ENCODE measurements at places on chromosomes 1 and 21. TPM values are rescaled to one million over a fixed set of nuclear protein-coding genes. Genes with fewer than 3 reads are reported as not detected.
A peak's percentile ranks its signal among the peaks of the same experiment; 100 is the strongest.

- no peaks in the 10 kb centered on the region for H3K27me3 ChIP-seq
- no peak overlapping the region for H3K4me3 ChIP-seq
- DNase-seq, result no peak
- no peak overlapping the region for H3K27ac ChIP-seq
- peaks cover 3% of the 10 kb centered on the region for H3K36me3 ChIP-seq
Measured at GRCh38 chr1:182164273-182164672, 102.8 kb upstream of the ZNF648 start.

- no peak overlapping the region for H3K4me3 ChIP-seq
- DNase-seq, result no peak
- H3K27ac ChIP-seq, result no peak overlapping the region
- no peaks in the 10 kb centered on the region for H3K4me1 ChIP-seq
- no peaks in the 10 kb centered on the region for H3K36me3 ChIP-seq
- no peaks in the 10 kb centered on the region for H3K27me3 ChIP-seq
Measured at GRCh38 chr1:205976708-205977401, 26.3 kb downstream of the RAB7B start.

DNA sequence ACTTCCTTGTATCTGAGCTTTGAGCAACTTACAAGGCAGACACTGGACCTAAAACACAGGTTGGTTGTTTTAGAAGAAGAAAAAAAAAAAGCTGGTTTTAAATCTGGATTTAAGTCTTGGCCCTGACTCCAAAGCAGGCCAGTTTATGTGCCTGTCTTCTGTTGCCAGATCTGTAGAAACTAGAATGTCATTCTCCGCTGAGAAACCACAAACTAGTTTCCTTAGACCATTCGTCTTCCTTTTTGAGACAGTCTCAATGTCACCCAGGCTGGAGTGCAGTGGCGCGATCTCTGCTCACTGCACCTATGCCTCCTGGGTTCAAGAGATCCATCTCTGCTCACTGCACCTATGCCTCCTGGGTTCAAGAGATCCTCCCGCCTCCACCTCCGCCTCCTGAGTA lies 33.9 kb downstream of the APP start:
- peak overlapping the region; percentile 49 for H3K4me3 ChIP-seq
- H3K4me1 ChIP-seq, result peaks cover 14% of the 10 kb centered on the region
- peak; percentile 8 for DNase-seq
- H3K27me3 ChIP-seq, result no peaks in the 10 kb centered on the region

- H3K27me3 ChIP-seq, result peaks cover 8% of the 10 kb centered on the region
- no peaks in the 10 kb centered on the region for H3K36me3 ChIP-seq
- H3K4me3 ChIP-seq, result no peak overlapping the region
- no peak overlapping the region for H3K27ac ChIP-seq
- no peak for DNase-seq
Measured at GRCh38 chr1:227174164-227174563, 144.1 kb downstream of the CDC42BPA start.

GRCh38 chr1:12230549-12231275 lies 882 bp downstream of the VPS13D start:
- peaks cover 3% of the 10 kb centered on the region for H3K36me3 ChIP-seq
- H3K4me1 ChIP-seq, result peaks cover 18% of the 10 kb centered on the region
- peak overlapping the region; percentile 90 for H3K4me3 ChIP-seq
- H3K27ac ChIP-seq, result peak overlapping the region; percentile 87
- no peaks in the 10 kb centered on the region for H3K27me3 ChIP-seq

GRCh38 chr1:237287876-237288521 lies 246.0 kb downstream of the RYR2 start:
- H3K4me3 ChIP-seq, result no peak overlapping the region
- no peak for DNase-seq
- H3K27me3 ChIP-seq, result no peaks in the 10 kb centered on the region
- H3K4me1 ChIP-seq, result no peaks in the 10 kb centered on the region
- H3K27ac ChIP-seq, result no peak overlapping the region
- no peaks in the 10 kb centered on the region for H3K36me3 ChIP-seq

- no peaks in the 10 kb centered on the region for H3K36me3 ChIP-seq
- no peak overlapping the region for H3K4me3 ChIP-seq
- H3K4me1 ChIP-seq, result no peaks in the 10 kb centered on the region
- no peaks in the 10 kb centered on the region for H3K27me3 ChIP-seq
- DNase-seq, result no peak
Measured at GRCh38 chr1:199843861-199844260, 183.6 kb upstream of the NR5A2 start.

GRCh38 chr21:40638466-40639251 lies 208.3 kb downstream of the DSCAM start:
- H3K27me3 ChIP-seq, result no peaks in the 10 kb centered on the region
- H3K4me1 ChIP-seq, result no peaks in the 10 kb centered on the region
- no peaks in the 10 kb centered on the region for H3K36me3 ChIP-seq
- DNase-seq, result no peak
- H3K4me3 ChIP-seq, result no peak overlapping the region

GRCh38 chr1:214002472-214002871 lies 14.7 kb downstream of the PROX1 start:
- H3K4me3 ChIP-seq, result no peak overlapping the region
- H3K36me3 ChIP-seq, result no peaks in the 10 kb centered on the region
- DNase-seq, result no peak
- no peak overlapping the region for H3K27ac ChIP-seq
- no peaks in the 10 kb centered on the region for H3K4me1 ChIP-seq
- no peaks in the 10 kb centered on the region for H3K27me3 ChIP-seq

DNA sequence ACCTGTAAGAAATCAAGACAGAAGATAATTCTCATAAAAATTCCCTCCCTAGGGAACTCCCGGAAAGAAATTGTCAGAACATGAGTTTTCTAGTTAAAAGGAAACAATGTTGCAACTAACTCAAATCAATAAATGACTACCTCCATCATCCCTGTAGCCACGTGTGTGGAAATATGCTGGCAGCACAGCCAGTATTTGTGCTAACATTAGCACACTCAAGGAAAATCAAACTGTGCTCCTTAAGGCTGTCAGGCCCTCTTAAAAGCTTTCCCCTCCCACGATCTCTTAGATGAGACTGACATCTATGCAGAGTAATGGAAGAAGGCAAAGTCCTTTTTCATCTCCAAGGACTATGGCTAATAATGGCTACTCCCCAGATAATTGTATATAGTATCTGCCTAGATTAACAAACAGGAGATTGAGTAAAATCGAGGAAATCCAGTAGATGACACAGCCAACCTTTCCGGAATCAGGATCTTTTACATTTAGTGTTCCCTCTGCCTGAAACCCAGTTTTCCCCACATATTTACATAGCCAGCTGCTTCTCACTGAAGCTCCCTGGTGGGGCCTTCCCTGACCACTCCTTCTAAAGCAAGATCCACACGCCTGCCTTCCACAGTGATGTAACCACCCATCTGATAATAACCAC lies 50.9 kb upstream of the NR5A2 start:
- no peak for DNase-seq
- no peaks in the 10 kb centered on the region for H3K4me1 ChIP-seq
- H3K27me3 ChIP-seq, result peaks cover 15% of the 10 kb centered on the region
- H3K4me3 ChIP-seq, result no peak overlapping the region
- H3K36me3 ChIP-seq, result no peaks in the 10 kb centered on the region

GRCh38 chr1:226425004-226425378 lies 17.1 kb upstream of the PARP1 start:
- no peaks in the 10 kb centered on the region for H3K27me3 ChIP-seq
- no peak overlapping the region for H3K4me3 ChIP-seq
- peaks cover 10% of the 10 kb centered on the region for H3K4me1 ChIP-seq
- no peak overlapping the region for H3K27ac ChIP-seq
- H3K36me3 ChIP-seq, result no peaks in the 10 kb centered on the region

IL20 gene
- total RNA-seq, result not detected

SAMSN1 gene
- 69.1 TPM for total RNA-seq

ZNF593OS gene
- total RNA-seq, result not detected

GCSAML gene
- 0.16 TPM for total RNA-seq

ARF1 gene
- total RNA-seq, result 327 TPM

TNFRSF1B gene
- total RNA-seq, result 95.4 TPM

All from activated T-cell treated with anti-CD3 and anti-CD28 coated beads, Interleukin-2, amount 50 U/mL, for 72 hours (primary cell).